ENCODE measurements at places on chromosomes 13 and 19.

GRCh38 chr13:48222358-48223301, 10.4 kb upstream of the ITM2B start:
- no peak for DNase-seq

- no peak for DNase-seq
Measured at GRCh38 chr19:6826281-6826920, 53.9 kb downstream of the VAV1 start.

DNA sequence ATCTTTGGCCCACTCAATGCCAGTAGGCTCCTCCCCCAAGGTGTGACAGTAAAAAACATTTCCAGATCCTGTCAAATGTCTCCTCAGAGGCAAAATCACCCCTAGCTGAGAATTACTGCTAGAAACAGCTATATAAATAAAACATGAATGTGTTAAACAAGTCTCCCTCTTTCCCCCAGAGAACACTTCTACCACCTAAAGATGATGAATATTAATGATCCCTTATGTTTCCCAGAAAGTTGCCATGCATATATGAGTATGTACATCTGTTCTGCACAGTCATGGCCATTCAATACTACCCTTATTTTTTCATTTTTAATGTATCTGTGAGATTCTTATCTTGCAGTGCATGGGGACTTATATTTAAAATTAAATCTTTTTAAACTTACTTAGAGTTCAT, 230.0 kb downstream of the SHISA2 start:
- no peak for DNase-seq

DNA sequence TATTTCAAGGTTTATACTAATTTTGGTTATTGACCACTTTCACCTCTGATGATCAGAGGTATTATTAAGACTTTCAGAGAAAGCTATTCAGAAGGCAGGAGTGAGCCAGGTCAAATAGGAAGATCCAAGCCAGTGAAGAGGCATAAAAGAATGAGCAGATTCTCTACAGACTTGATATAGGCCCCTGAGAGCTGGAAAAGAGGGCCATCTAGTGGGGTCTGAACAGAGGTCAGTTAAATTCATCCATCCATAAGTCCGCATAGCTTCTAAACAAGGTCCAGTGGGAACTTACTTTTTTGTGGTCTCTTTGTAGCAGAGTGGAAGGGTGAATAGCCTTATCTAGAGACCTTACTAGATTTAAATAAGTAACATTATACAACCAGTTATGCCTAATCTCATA, 126.6 kb upstream of the UFM1 start:
- no peak for DNase-seq

- no peak for DNase-seq
Measured at GRCh38 chr19:23273022-23273589, 22.9 kb upstream of the ZNF724 start.

DNA sequence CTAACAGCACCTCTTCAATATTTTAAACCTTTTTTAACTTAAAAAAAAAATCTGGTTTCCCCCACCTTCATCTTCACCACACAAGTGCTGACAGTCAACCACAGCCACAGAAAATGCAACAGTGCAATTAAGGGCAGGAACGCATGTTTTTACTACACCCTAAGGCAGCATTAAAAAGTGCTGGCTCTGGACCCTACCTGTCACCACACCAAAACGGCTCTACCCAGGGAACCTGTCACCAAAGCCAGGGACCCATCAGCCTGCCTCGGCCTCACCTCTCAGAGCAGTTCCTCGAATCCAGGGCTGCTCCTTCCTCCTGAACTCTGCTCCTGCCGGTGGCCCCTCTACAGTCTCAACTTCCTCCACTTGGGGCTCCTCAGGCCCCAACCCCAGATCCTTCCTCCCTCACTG, 22.5 kb upstream of the SLC35E1 start:
- DNase-seq, result no peak

GRCh38 chr13:52846567-52847321, 1.7 kb downstream of the PCDH8 start:
- no peak for DNase-seq
